ENCODE measurements at places on chromosomes 4 and X.

- DNase-seq: no peak
These were observed 56.0 kb downstream of the ELOVL6 start for GRCh38 chr4:110142461-110142860.

GRCh38 chr4:39908284-39908683, 69.4 kb downstream of the PDS5A start:
- no peak for DNase-seq

DNA sequence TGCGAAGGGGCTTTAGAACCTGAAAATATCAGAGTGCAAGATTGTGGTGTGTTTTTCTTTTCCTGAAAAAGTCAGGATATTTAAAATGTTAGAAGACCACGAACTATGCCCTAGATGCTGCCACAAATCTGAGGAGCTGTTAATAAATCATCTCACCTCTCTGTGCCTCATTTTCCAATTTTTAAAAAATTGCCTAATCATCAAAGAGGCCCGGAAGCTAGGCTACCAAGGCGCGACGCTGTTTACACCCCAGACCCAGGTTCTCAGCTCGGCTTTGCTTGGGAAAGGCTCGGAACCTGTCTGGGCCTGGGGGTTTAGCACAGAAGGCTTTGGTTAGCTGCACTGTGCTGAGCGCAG, 409.6 kb downstream of the BCOR start:
- DNase-seq: no peak

DNA sequence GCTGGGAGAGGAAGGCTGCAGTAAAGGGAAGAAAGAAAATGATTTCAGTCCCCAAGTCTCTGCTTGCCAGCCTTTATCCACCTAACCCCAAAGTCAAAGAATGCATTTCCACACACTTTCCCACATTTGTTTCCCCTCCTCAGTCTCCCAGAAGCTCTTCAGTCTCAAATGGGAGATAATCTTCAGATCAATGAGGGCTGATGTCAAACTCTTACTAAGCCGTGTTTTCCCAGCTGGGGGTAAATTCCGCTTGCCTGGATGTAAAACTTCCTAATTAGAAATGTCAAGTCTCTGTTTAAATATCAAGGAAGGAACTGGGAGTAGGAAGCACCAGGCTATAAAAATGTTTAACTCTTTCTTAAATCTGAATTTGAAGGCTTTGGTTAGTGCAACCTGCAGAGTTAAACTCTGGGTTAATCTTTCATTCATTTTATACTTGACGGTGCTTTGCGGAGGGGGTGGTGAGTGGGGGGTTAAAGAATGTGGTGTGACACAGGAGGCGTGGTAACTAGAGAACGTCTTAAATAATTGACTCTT, 601.4 kb upstream of the ACTRT1 start:
- no peak for DNase-seq

DNA sequence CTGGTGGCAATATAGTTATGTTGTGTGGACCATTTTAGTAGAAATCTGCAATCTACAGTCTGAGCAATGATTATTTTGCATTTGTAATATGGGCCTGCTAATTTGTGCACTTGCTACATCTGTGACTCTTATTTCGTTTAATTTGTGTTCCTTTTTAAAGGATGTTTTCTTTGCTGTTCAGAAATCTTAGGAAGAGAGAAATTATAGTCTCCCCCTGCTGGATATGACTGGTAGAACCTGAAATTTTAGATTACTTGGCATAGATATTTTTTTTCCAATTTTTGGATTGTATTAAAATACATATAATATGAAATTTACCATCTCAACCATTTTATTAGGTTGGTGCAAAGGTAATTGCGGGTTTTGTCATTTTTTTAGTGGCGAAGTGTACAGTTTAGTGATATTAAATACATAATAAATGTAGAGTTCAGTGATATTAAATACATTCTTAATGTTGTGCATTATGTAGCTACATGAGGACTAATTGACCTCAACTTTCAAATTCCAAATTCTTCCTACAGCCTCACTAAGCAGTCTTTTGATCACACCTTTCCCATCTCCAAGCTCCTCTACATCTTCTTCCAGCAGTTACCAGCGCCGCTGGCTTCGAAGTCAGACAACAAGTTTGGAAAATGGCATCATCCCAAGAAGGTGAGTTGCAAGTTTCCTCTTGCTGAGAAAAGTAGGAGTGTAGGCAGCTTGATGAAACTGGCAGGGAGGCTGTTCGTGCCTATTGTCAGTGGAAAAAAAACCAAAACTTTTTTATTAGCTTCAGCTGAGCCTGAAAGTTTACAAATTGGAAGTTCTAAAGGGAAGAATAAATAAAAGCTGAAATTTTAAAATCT, 82.2 kb downstream of the FNIP2 start:
- DNase-seq: no peak

DNA sequence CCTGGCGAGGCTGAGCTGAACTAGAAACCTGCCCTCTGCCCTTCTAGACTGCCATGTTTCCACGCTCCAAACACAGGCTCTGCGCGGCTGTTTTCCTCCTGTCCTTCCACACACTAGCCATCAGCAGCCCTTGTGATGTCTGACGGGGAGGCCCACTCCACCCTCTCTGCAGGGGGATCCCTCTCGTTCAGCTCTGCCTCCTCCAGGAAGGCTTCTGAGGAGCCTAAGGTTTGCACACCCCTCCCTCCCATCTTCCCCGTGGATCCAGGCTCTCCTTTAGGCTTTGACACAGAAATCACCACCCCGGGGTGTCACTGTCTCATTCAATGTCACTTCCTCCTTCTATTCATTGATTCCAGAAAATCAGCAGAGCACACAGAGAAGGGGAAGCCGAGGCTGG, 38.6 kb upstream of the CRMP1 start:
- no peak for DNase-seq

- no peak for DNase-seq
These were observed 70.6 kb downstream of the DHX15 start for GRCh38 chr4:24513718-24514117.

DNA sequence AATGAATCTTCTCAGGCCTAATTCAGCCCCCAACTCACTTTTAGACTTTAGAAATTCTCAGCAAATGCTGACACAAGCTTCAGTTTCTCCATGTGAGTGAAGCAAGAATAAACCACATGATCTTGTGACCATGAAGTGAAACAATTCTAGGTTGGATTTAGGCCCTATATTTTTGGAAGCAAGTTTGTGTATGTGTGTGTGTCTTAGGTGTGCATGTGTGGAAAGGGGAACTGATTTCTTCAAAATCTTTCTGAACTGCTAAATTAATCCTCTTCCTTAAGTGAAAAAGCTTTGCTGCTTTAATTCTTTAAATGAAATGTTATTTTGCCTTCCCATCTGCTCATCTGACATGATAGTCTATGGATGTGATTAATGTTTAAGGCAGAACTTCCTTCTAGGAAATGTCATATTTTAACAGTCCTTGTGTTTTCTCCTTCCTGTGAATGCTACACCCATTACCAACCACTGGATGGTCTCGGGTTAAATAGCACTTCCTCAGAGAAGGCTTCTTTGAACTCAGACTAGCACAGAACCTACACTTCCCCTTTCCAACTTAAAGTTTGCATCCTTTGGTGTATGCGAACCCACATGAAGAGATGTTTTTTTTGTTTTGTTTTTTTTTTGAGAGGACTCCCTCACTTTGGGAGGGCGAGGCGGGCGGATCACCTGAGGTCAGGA, 1.2 kb upstream of the TMEM144 start:
- no peak for DNase-seq

GRCh38 chr4:104457308-104457981, 37.2 kb downstream of the CXXC4 start:
- no peak for DNase-seq

DNA sequence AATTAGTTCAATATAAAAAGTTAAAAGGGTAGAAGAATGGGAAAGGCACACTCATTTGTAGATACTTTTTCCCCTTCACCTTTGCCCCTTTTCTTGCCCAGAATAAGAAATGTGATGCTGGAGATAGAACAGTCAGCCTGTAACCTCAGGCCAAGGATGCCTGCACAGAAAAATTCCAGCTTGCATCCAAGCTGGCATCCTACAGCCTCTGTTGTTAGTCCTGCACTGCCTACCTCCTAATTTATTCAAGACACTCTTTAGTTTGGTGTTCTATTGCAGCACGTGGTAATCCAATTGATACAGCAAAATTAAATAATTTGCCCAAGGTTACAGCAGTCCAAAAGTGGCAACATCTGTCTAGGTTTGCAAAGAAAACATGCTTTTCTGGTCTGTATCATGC, 9.7 kb upstream of the USO1 start:
- no peak for DNase-seq

DNA sequence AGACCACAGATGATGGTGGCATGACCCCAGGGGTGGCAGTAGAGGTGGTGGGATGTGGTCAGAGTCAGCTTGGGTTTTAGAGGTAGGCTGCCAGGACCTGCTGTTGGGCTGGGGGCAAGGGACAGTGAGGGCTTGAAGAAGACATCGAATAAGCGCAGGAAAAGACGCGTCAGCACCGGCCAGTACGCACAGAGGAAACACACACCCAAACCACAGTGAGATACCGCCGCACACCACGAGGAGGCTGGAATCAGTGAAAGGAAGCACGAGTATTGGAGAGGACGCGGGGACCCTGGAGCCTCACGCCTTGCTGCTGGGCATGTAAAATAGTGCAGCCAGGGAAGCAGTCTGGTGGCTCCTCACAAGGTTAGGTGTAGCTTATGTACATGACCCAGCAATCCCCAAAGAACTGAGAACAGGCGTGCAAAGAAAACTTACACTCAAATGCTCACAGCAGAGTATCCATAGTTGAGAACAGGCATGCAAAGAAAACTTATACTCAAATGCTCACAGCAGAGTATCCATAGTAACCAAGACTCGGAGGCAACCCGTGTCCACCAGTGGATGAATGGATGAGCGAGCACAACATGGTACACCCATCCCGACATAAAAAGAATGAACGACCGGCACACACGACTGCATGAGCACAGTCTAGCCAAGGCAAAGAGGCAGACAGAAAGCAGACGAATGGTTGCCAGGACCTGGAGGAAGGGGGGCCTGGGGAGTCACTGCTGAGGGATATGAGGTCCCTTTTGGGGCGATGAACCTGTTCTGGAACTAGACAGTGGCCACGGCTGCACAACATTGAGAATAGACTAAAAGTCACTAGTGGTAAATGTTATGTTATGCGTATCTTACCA, 13.3 kb downstream of the PDZD4 start:
- no peak for DNase-seq

DNA sequence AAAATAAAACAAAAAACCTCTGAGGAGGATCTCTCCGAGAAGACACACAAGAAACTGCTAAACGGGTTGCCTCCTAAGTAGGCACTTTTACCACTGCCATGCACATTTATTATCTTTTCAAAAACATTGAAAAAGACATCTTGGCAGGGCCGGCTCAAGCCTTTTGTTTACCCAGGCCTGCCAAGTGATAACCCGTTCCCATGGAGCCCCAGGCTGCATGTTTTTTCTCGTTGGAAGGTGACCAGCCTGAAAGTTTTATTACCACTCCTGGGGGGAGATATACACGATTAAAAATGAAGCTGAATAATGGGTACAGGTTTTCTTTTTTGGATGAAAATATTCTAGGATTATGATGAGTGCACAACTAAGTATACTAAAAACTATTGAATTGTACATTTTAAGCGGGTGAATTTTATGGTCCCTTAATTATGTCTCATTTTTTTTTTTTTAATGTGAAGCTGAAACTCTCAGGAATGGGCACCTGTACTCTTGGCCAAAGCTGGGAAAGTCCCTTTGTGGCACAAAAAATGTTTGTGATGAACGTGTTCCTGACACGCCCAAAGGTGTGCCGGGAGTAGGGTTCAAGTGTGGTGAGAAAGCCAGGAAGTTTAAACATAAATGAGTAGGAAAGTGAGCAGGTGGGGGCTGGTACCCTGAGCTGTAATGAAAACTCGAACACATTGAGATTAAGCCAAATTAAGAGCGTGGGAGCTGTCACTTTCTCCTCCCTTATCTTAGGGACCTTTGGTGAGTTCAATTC, 1.5 kb upstream of the MAP7D2 start:
- no peak for DNase-seq

All from NCI-H1930 (cell line).